NCI-H1048 (cell line): ENCODE measurements at places on chromosomes 7 and 10.

- DNase-seq: no peak
Observed at GRCh38 chr10:122112625-122113160, 123.7 kb downstream of the TACC2 start.

GRCh38 chr7:36045830-36046341 is 107.2 kb upstream of the EEPD1 start:
- no peak for DNase-seq

DNA sequence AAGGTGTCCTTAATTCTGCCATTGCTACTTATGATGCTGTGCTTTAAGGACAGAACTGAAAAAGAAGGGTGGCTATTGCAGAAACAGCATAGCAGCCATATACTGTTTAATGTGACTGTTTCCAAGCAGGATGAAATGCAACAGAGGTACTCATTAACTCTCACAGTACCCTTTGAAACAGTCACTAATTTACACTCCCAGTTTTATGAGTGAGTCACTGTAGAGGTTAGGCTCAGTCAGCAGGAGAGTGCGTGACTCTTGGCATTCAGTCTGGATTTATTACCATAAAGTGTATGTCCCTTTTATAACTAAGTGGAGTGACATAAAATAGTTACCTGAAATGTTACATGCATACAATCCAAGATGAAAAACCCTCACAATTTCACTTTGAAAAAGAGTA is 27.7 kb downstream of the ALDH18A1 start:
- DNase-seq: no peak

DNA sequence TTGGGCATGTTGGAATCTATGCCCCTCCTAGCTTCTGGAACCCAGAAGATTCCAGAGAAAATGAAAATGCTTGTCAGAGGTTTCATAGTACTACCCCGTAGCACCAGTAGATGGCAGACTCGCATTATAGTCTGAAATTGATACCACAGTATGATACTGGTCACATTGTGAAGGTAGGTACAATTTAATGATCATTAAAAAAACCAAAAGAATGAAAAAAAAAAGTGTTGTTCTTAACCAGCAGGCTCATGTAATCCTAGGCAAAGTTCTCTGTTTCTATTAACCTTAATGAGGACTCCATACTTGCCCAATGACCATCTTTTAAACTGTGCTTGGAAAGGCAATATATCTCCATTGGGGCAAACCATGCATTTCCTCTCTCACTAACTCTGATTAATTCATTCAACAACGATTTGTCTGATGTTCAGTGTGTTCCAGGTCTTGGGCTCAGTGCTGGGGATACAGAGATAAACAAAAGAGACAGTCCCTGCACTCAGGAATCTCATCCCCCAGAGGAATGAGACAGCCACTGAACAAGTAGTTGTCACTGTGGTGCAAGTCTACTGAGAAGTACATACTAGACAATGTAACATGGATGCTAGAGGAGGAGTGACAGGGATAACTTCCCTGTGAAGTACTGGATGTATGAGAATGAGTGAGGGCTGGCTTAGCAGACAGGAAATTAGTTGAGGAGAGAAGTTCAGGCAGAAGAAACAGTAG is 223.5 kb upstream of the PHYHIPL start:
- no peak for DNase-seq

GRCh38 chr7:46745707-46746090 is 824.6 kb upstream of the IGFBP3 start:
- DNase-seq: no peak

GRCh38 chr7:7761974-7762779 is 43.8 kb upstream of the RPA3 start:
- DNase-seq: no peak

- DNase-seq: no peak
Observed at GRCh38 chr7:152459724-152460251, 24.0 kb upstream of the KMT2C start.

DNA sequence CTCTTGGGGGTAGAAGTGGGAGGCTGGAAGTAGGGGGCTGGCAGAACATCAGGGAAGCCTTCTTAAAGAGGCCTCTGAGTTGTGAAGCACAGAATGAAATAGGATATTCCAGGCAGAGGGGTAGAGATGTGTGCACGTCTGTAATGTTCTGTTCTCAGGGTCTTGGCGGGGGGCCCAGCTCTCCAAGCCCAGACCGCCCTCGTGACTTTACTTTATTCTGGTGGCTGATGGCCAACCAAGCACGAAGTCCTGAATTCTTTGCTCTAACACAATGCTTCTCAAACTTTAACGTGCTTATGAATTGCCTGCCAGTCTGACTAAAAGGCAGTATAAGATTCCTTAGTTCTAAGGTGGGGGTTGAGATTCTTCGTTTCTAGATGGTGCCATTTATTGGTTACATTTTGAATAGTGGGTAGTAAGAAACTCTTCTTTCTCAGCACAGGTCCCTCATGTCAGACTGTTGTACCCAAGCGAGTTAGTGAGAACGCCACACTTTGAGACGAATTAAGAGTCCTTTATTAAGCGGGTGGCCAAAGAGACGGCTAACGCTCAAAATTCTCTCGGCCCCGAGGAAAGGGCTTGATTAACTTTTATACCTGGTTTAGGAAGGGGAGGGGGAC is 8.2 kb downstream of the PRXL2A start:
- no peak for DNase-seq

DNA sequence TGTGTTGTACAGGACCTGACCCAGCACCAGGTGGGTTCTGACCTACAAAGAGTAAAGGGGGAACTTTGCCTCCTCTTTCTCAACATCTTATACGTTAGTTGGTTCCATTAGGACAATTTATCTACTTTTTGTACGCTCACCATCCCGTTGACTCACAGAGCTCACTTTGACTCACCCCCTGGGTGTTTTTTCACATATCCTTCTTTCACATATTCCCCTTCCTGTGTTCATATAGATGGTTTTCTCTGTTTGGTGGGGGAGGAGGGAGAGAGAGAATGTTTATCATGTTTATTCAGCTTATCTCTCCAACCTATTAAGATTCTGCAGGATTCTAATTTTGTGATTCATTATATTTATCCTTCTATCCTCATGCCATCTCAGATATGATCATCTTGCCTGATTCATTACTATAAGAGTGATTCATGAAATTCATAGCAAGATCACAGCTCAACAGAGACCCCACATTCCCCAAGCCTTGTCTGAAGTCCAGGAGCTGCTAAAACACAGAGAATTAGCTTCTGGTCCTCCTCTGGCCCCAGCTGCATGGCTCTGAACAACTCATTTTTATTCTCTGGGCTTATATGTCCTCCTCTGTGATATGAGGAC is 37.2 kb downstream of the PRSS2 start:
- no peak for DNase-seq

DNA sequence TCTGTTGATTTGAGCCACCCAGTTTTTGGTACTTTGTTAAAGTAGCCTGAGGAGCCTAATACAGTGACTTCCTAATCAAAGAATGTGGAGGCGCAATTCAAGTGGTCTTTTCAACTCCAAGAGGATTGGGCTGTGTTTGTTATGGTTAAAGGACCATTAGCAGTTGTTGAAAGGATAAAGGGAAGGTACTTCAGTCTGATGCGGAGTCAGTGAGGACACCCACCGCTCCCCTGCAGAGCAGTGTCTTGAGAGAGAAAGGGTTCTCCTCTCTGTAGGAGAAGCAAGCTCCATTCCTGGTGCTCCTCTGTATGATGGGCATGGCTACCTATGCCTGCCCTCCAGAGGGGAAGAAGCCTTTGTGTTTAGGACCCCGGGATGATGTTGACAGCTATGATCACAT is 590.6 kb upstream of the C7orf33 start:
- no peak for DNase-seq

DNA sequence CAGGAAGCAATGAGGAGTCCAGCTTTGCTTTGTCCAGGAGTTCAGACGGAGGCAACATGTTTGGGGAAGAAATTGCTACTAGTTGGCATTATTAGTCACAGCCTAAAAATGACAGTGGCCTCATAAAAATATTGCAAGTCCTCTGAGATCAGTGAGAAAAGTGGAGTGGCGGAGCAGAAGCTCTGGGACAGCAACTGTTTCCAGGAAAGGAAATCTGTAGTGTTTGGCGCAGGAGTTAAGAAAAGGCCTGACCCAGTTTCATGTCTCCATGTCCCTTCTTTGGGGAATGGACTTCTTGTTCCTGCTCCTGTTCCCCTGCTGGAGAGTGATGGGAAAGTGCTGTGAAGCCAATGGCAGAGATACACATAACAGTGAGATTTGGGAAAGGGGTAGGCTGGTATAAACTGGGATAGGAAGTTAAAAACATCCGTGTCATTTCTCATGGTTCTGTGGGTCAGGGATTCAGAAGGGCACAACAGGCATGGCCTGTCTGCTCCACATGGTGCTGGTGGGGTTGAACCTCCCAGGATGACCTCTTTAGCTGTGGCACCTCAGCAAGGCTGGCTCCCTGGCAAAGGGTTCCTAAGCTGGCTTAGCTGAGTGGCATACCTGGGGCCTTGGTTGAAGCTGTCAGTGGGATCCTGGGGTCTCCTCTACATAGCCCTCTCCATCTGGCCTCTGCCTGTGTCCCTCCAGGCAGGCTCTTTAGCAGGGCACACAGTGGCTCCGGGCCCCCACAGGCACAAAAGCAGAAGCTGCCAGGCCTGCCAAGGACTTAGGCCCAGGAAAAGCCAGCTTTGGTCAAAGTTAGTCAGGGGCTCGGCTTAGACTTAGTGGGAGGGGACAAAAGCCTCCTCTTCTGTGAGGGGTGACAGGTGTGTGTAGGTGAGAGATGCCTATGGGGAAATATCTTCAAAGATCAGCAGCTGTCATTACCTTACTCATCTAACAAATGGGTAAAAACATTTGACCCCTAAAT is 77.7 kb downstream of the WDFY4 start:
- DNase-seq: no peak

- DNase-seq: no peak
Observed at GRCh38 chr10:100838986-100839385, 73.8 kb upstream of the SLF2 start.

DNA sequence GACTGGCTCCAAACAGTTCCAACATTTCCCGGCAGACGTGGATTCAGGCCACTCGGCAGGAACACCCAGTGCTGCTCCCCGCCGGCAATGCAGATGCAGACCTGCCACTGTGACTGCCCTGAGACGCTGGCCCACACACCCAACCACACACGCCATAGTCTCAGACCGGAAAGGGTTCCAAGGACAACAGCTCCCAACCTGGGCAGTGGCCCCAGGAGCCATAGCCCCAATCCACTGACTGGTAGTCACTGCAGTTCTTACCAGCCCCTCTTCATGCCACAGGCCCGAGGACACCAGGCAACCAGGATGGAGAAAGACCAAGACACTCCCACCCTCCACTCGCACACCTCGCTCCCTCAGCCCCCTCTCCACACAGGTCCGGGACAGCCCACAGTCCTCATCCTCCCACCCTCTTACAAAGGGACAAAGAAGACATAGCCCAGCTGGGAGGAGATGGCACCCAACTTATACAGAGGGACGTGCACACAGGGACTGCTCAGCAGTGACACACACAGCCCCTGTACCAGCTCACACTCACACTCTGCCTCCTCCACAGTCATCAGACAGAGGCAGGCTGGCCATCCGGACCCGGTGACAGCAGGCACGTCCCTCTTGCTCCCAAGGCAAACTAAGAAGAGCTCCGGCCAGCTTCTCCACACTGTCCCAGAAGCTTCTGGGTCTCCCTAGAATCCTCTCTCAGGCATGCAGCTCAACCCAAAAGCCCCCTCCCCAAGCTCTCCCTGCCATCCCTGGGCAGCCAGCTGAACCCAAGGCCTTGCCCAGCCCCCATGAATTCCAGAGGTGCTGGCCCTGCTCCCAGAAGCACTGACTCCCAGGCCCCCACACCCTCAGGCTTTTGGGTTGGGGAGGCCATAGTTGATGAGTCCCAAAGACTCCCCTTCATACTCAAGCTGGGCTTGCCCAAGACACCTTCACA is 24.8 kb downstream of the KCNH2 start:
- no peak for DNase-seq

GRCh38 chr10:71771821-71772617 is 1.3 kb downstream of the VSIR start:
- no peak for DNase-seq

DNA sequence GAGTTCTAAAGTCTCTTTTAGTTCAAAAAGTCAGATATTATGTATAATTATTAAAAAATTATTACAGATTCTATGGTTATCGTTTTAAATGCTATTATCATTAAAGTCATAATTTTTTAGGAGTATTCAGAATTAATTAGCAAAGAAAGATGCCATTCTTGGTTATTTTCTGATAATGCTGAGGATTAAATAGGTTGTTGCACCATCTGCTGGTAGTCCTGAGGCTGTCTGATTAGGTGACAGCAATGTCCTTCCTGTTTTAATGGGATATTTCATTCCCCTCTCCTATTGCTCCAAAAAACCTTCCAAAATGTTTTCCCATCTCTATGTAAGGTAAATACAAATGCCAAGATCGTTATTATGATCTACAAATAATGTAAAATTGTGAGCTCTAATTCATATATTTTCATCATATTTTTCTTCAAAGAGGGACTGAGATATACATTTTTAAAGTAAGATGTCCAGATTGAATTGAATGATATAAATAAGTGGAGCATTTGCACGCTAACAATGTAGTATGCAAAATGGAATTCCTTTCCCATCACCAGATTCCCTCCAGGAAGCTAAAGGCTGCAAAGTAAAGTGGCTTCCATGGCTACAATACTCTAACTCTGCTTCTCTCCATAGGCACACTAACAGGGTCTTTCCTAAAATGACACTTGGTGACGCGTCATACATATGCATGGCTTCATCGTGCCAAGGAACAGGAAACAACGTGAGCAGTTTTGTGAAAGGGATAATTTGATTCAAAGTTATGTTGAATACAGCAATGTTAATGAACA is 58.8 kb upstream of the AKR1E2 start:
- no peak for DNase-seq

DNA sequence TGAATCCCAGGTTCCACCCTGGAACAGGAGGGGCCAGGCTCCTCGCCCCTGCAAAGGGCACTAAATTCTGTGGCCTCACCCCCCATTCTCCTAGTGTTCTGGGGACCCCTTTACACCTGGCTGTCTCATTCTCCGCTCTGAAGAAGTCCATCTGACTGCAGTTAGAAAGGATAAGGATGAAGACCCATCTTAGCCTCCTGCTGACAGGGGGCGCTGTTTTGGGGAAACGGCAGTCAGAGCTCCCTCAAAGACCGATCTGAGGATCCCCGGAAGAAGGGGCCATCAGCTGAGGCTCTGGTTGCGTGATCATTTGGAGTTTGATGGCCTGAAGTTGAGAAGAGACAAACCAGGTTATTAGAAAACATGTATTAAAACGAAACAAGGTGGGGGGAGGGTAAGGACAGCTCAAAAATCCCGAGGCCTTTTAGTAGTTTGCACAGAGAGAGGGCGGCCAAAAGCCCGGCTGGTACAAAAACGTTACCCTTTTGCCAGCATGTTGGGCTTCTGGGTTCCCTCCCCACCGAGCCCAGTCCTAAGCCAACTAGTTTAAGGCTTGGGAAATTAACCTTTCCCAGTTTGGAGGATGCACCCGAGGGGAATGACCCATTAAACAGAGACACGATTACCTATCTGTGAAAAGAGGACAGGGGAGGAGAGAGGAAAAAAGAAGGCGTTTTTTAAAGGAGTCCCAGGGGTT is 102.8 kb downstream of the CHN2 start:
- no peak for DNase-seq
